ENCODE measurements at places on chromosomes 6 and 20. TPM values are rescaled to one million over a fixed set of nuclear protein-coding genes. Genes with fewer than 3 reads are reported as not detected.

DNA sequence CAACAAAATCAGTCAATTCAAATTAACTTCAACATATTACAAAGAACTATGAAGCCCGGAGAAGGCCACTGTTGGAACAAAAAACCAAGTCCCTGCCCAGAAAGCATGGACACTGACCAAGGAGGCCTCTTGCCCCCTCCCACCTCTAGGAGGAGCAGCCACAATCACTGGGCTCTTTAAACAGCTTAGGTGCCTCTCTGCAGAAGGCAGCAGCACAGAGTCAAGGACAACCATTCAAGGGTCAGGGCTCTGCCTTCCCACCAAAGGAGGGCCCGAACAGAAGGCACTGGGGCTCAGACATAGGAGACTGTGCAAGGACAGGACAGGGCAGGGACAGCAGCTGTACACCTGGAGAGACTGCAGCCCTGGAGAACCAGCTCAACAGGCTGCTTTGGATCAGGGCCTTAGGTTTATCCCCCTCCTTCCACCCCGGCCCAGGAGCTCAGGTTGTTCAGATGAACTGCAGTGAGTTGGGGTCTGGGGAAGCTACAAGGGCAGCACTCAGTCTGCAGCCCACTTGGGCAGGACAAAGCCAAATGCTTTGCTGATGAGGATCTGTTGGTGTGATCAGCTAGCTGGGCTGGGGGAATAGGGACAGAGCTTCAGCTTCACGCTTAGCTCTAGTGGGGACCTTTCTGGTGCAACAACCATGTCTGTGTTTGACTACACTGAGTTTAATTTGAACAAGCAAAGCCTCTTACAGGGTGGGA, 17.8 kb downstream of the TOMM34 start:
- H3K4me3 ChIP-seq: no peak overlapping the region
- no peaks in the 10 kb centered on the region for H3K27me3 ChIP-seq
- DNase-seq: no peak
- H3K4me1 ChIP-seq: no peaks in the 10 kb centered on the region
- no peak overlapping the region for H3K27ac ChIP-seq
- H3K36me3 ChIP-seq: peaks cover 69% of the 10 kb centered on the region

DNA sequence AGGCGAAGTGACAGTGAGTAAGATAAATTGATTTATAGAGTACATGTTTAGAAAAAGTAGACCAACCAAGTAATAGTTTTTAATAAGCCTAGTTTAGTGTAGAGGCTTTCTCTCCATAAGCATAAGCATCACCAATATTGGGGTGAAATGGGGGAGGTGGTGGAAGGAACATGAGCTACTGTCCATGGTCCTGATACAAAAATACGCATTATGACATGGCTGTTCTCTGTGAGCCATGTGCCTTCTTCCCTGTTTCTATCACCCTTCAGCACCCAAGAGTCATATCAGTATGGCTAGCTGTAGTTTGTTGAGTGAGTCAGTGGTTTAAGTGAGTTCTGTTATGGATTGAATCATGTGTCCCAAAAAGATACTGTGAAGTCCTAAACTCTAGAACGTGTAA, 150.8 kb downstream of the EDN1 start:
- H3K27me3 ChIP-seq: no peaks in the 10 kb centered on the region
- no peak overlapping the region for H3K4me3 ChIP-seq
- H3K27ac ChIP-seq: no peak overlapping the region
- H3K4me1 ChIP-seq: peaks cover 5% of the 10 kb centered on the region
- DNase-seq: no peak
- no peaks in the 10 kb centered on the region for H3K36me3 ChIP-seq

GRCh38 chr20:24955045-24955444, 6.0 kb downstream of the CST7 start:
- H3K4me3 ChIP-seq: no peak overlapping the region
- H3K27me3 ChIP-seq: no peaks in the 10 kb centered on the region
- H3K4me1 ChIP-seq: peaks cover 5% of the 10 kb centered on the region
- peaks cover 8% of the 10 kb centered on the region for H3K36me3 ChIP-seq
- peak; percentile 55 for DNase-seq

The TBX18 gene
- not detected for total RNA-seq

GRCh38 chr20:53706008-53706465, 112.4 kb upstream of the ZNF217 start:
- H3K27ac ChIP-seq: peak overlapping the region; percentile 77
- H3K4me1 ChIP-seq: peaks cover 46% of the 10 kb centered on the region
- no peak overlapping the region for H3K4me3 ChIP-seq
- no peaks in the 10 kb centered on the region for H3K36me3 ChIP-seq
- H3K27me3 ChIP-seq: no peaks in the 10 kb centered on the region

- no peak overlapping the region for H3K27ac ChIP-seq
- no peaks in the 10 kb centered on the region for H3K27me3 ChIP-seq
- H3K4me1 ChIP-seq: no peaks in the 10 kb centered on the region
- H3K4me3 ChIP-seq: no peak overlapping the region
- no peak for DNase-seq
Measured at GRCh38 chr20:40111282-40111681, 577.8 kb downstream of the MAFB start.

The TGM3 gene
- total RNA-seq: not detected

DNA sequence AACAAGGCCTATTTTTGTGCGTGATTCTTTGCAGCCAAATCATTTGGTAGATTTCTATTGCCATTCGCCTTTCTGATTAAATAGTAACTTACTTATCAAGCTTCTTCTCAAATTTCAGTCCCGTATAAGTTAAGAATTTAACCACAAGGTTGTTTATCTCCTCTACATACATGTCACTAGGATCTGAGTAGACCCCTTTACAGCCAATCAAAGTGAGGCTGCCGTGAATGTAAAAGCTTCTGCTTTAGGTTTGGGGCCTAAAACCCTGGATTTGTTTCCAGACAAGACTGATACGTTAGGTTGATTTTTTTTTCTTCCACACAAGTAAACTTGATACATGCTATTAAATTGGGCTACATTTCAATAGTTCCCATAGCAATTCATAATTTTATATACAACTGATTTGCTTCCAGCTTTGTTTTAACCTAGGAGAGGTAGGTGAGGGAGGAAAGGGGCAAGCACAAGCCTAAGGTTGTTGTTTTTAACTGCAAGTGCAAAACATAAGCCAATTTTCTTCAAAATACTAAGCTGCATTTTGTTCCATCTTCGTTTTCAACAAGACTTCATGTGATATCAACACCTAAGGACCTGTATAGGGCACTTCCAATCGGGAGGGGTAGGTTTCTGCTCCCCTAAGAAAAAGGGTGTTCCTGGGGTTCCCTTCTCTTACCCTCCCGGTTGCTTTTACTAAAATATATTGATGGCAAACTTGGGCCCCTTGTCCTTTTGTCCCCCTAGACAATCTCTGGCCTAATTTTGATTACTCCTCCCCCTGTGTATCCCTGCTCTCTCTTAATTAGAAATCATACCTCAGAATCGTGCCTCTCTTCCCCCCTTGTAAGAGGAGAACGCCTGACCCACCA, 1.7 kb downstream of the RANBP9 start:
- peak; percentile 46 for DNase-seq
- no peaks in the 10 kb centered on the region for H3K36me3 ChIP-seq
- H3K27ac ChIP-seq: peak overlapping the region; percentile 26

DNA sequence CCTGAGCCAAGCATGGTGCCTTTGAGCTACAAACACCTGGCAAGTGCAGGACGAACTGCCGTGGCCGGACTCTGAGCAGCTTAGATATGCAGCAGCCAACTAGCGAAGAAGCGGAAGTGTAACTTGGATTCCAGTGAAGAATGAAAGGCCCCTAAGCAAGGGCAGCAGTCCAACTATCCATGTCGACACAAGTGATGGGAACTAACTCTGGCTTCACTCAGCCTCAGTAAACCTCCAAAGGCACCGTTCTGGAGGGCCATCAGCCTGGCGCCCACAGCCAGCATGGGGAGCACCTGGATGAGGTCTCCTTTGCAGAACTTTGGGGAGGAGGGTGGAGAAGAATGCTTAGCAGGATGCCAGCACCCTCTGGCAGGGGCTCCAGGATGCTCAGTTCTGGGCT, 78.4 kb upstream of the MLN start:
- no peak overlapping the region for H3K27ac ChIP-seq
- no peak for DNase-seq
- no peaks in the 10 kb centered on the region for H3K36me3 ChIP-seq
- peaks cover 8% of the 10 kb centered on the region for H3K27me3 ChIP-seq

The RGS17 gene
- not detected for total RNA-seq

The GTF3C6 gene
- total RNA-seq: 34.7 TPM

The C6orf163 gene
- 11.8 TPM for total RNA-seq

DNA sequence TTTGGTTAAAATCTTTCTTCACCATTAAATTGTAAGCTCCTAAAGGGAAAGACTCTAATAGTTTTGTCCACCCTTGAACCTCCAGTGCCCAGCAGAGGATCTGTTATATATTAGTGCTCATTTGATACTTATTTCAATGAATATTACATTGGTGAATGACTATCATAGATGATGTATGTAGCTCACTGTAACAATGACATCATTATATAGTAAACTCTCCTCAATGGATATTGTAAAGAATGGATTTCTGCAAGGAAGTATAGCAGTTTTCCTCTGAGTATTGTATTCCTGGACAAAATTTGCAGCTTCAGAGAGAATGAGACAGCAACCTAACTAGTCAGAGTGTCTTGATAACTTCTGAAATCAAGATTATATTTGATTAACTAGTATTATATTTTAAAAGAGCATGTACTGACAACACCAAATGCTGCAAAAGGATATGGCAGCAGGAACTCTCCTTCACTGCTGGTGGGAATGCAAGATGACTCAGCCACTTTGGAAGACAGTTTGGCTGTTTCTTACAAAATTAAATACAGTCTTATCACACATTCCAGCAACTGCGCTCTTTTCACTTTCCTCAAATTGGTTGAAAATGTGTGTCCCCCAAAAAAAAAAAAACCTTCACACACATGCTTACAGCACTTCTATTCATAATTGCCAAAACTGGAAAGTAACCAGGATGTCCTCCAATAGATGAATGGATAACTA, 189.8 kb upstream of the OPRM1 start:
- no peaks in the 10 kb centered on the region for H3K4me1 ChIP-seq
- no peak overlapping the region for H3K27ac ChIP-seq
- DNase-seq: no peak
- H3K27me3 ChIP-seq: no peaks in the 10 kb centered on the region
- H3K36me3 ChIP-seq: no peaks in the 10 kb centered on the region

The CFB gene
- not detected for total RNA-seq

The RIMS1 gene
- total RNA-seq: not detected

DNA sequence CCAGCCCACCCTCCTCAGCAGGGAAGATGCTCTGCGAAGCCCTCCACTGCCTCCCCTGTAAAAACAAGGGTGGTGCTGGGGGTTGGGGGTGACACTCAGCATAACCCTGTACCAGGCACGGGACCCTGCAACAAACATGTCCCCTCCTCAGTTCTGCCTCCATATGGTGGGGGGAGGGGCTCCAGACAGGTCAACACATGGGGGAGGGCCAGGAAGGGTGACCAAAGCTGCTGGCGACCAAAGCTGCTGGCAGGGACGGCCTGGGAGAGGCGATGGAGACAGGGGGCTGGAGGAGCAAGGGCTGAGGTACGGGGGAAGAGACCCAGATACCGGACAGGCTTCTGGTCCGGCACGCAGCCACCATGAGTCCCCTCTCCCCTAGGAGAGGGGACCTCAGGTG, 123.2 kb downstream of the TAF4 start:
- no peaks in the 10 kb centered on the region for H3K27me3 ChIP-seq
- DNase-seq: no peak
- H3K4me3 ChIP-seq: no peak overlapping the region
- H3K4me1 ChIP-seq: no peaks in the 10 kb centered on the region
- no peaks in the 10 kb centered on the region for H3K36me3 ChIP-seq

- no peak overlapping the region for H3K27ac ChIP-seq
- no peak overlapping the region for H3K4me3 ChIP-seq
- DNase-seq: no peak
- H3K36me3 ChIP-seq: no peaks in the 10 kb centered on the region
- no peaks in the 10 kb centered on the region for H3K27me3 ChIP-seq
Measured at GRCh38 chr6:150492941-150493340, 106.7 kb upstream of the PLEKHG1 start.

The KIAA1755 gene
- not detected for total RNA-seq

- no peaks in the 10 kb centered on the region for H3K36me3 ChIP-seq
- DNase-seq: no peak
- H3K4me1 ChIP-seq: no peaks in the 10 kb centered on the region
Measured at GRCh38 chr6:134795691-134796090, 154.2 kb downstream of the ALDH8A1 start.

The NHSL1 gene
- total RNA-seq: 0.39 TPM

DNA sequence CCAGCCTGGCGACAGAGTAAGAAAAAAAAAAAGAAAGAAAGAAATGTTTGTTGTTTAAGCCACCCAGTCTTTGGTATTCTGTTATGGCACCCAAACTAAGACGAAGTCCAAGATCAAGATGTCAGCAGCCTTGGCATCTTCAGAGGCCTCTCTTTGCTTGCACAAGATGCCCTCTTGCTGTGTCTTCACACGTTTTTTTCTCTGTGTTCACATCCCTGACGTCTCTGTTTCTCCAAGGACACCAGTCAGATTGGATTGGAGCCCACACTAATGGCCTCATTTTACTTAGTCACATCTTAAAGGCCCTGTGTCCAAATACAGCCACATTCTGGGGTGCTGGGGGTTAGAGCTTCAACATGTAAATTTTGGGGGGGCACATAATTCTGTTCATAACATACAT, 380.9 kb downstream of the GJA1 start:
- no peaks in the 10 kb centered on the region for H3K4me1 ChIP-seq
- no peaks in the 10 kb centered on the region for H3K36me3 ChIP-seq
- no peak for DNase-seq
- no peaks in the 10 kb centered on the region for H3K27me3 ChIP-seq

The PSMG4 gene
- 31.9 TPM for total RNA-seq

GRCh38 chr6:111200350-111201243, 113.3 kb downstream of the SLC16A10 start:
- DNase-seq: peak; percentile 14
- no peaks in the 10 kb centered on the region for H3K36me3 ChIP-seq
- no peak overlapping the region for H3K27ac ChIP-seq
- H3K27me3 ChIP-seq: no peaks in the 10 kb centered on the region
- H3K4me1 ChIP-seq: peaks cover 20% of the 10 kb centered on the region

The GSTA2 gene
- not detected for total RNA-seq

DNA sequence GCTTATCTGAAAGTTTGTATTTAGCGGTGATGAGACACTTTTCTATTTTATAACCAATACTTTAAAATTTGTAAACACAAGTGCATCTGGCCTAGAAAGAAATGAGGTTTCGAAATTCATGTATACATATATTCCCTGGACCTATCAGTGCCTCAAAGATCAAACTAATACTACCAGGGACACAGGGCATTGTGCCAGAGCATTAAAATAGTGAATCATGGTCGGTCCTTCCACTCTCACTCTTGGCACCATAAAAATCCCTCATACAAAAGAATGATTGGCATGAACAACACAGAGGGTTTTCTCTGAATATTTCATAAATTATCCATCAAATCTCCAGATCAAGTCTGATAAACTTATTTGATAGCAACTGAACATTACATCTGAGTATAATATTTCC, 62.0 kb downstream of the MMUT start:
- no peak overlapping the region for H3K4me3 ChIP-seq
- H3K36me3 ChIP-seq: no peaks in the 10 kb centered on the region
- no peaks in the 10 kb centered on the region for H3K27me3 ChIP-seq
- no peak for DNase-seq
- no peak overlapping the region for H3K27ac ChIP-seq

Measured in B cell (primary cell).